ENCODE measurements at places on chromosomes 13 and 19. TPM values are rescaled to one million over a fixed set of nuclear protein-coding genes. Genes with fewer than 3 reads are reported as not detected.
A peak's percentile ranks its signal among the peaks of the same experiment; 100 is the strongest.

Gene CGB3
- total RNA-seq, result not detected

Gene ZNF793
- total RNA-seq, result 5.4 TPM

DNA sequence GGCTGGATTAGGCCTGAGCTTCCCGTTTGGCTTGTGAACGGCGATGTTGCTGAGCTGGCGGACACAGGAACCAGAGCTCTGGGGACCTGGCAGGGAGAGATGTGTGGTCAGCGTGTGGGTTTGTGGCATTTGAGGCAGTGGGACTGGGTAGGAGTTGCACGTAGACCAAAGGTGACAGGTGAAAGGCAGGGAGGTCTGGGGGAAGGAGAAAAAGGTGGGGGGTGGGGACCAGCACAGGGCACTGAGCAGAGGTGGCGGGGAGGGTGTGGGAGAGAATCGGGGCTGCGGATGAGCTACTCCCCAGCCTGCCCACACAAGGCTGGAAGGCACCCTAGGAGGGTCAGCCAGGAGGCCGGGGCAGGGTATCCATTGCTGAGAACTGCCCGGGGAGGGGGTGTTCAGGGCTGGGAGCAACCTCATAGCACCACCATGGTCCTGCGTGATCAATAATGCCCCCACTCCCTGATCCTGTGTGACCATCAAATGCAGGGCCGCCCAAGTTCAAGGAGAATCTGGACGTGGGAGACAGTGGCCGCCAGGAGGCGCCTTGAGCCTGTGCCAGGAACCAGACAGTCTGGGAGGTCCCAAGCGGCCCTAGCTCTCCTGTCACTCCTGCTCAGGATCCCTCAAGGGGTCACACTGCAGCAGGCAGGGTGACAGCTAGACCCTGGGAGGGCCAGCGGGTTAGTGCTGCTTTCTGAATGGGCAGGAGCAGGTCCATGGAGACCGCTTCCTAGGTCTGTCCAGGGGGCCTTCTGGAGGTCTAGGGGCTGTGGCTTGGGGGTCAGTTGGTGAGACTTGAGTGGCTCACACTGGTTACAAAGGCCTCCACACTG, 12.8 kb upstream of the SELENOW start:
- peak; percentile 66 for DNase-seq

DNA sequence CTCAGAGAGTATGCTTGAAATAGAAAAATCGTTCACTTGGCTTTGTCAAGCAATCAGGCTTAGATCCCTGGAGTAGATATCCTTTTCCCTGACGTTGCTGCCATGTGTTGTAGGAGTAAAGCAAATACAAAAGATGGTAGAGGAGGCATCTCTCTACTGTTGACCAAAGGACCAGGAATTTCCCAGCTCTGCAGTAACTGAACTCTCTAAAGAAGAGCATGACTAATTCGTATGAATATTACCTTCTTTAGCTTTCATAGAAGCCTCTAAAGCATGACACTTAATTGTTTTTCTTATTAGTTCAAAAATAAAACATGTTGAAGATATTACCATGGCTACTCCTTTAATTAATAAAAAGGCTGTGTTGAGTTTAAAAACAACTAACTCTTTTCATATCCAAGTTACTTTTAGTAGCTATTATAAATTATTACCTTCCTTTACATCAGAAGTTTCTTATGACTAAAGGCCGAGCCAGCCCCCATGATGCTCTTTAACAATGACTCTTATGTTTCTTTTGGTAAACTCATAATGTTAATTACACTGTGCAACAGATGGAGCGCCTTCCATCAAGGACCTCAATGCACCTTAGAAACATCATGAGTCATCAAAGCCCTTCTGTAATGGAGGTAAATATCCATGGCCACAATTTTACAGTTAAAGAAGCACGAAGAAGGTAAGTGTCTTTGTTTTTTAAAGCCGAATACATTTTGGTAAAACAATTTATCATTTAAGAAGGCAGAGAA, 352.4 kb downstream of the KLF5 start:
- no peak for DNase-seq

DNA sequence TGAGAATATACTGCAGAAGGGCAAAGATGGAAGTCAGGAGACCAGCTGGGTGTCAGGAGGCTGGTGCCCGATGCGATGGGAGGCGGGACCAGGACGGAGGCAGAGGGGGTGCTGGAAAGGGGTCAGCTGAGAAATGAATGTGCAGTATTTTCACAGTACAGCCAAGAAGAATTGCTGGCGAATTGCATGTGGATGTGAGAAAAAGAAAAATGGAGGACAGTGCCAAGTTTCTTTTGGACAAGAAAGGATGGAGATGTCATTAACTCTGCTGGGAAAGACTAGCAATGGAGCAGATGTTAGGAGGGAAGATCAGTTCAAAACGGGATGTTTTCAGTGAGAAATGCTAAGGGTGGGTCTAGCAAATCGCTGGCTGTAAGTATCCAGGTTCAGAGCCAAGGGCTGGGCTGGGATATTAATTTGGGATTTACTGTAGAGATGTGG, 7.0 kb downstream of the CRYL1 start:
- no peak for DNase-seq

Gene KIR2DL4
- total RNA-seq, result not detected

GRCh38 chr13:52195401-52195837, 36.0 kb upstream of the NEK3 start:
- peak; percentile 91 for DNase-seq

GRCh38 chr19:6065685-6066374, 44.5 kb downstream of the RFX2 start:
- DNase-seq, result peak; percentile 82

Gene PCP2
- 6.6 TPM for total RNA-seq

Gene TRAPPC6A
- 14.2 TPM for total RNA-seq

GRCh38 chr13:80000684-80001509, 340.0 kb downstream of the SPRY2 start:
- no peak for DNase-seq

Data from Right ventricle myocardium inferior (tissue), 1 donor.